T-helper 2 cell treated with Interferon-gamma antibody and Interleukin-4, amounts not matched to agents 5 μg/mL and 100 μg/mL, for 36 hours (primary cell): ENCODE measurements at places on chromosomes 7 and 10.
A peak's percentile ranks its signal among the peaks of the same experiment; 100 is the strongest.

- no peak for DNase-seq
Measured at GRCh38 chr7:80330434-80330833, 181.4 kb downstream of the GNAT3 start.

DNA sequence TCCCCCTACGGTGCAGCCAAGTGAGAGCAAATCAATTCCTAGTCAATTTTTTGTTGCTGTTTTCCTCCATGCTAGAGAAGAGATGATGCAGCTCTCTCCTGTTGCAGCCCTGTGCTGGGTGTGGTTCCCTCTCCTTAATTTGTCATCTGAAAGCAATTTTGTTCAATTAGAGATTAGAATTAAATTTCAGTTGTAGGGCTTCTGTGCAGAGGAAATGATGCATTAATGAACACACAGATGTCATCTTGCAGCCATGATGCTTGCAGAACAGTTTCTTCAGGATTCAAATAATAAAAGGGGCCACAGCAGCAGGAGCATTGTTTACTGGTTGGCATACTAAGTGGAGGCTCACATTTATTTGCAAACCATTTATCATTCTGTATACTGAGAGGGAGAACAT, 266.0 kb downstream of the AUTS2 start:
- DNase-seq = no peak

GRCh38 chr7:55099066-55099820, 80.4 kb downstream of the EGFR start:
- no peak for DNase-seq

GRCh38 chr7:129657363-129657762, 45.8 kb downstream of the NRF1 start:
- DNase-seq = no peak

GRCh38 chr7:38862666-38863065, 46.3 kb downstream of the VPS41 start:
- no peak for DNase-seq

DNA sequence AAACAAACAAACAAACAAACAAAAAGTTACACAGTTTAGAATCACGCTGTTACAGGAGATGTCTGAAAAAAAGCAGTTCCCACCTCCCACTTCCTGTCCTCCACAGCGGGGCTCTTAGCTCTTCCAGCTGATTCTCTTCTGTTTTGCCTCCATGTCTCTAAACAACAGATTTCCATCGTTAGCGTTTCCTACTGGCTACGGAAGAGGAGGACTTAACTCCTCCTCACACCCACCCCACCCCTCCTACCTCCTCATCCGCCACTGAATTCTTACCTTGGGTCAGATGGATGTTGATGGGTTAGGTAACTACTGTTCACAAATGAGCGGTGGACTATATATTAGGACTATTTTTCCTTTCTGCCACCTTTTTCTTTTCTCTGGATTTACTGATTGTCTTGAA, 36.8 kb upstream of the NUB1 start:
- no peak for DNase-seq

GRCh38 chr10:14815681-14816080, 22.2 kb downstream of the CDNF start:
- DNase-seq = no peak

DNA sequence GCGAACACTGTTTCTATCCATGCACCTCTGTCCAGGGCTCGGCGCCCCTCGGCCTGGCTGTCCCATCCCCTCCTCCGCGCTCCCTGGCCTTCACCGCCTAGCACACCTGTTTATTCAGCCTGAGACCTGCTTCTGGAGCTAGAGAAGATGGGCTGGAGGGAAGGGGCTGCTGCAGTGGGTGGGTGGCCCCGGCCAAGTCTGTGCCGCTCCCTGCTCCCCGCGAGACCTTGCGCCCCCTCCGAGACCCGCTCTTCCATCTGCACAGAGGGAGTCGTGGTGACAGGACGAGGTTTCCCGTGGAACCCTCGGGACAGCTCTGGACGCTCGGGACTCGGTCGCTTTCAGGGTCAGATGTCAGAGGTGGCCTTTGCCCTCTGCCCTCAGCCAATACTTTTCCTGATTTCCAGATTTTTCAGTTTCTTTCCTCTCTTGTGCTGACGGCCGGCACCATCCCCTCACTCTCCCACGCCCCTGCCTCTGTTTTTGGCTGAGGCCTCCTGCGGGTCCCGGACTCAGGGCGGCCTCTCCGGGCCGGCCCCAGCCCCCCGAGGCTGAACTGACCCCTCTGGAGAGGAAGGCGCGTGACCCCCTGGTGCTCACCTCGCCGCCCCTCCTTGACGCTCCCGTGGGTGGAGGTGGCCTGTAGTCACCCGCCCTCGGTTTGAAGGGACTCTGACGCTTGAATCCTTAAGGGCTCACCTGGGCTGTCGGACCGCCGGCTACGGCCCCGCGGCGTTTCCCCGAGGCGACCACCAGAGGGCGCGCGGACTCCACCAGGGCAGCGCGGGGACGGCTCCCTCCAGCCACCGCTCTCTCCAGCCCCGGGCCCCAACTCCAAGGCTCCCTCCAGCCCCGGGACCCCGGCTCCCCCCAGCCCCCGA, 15.6 kb downstream of the SHH start:
- peak; percentile 59 for DNase-seq
